GOT3 (cell line): ENCODE measurements at places on chromosomes 2 and 18.

DNA sequence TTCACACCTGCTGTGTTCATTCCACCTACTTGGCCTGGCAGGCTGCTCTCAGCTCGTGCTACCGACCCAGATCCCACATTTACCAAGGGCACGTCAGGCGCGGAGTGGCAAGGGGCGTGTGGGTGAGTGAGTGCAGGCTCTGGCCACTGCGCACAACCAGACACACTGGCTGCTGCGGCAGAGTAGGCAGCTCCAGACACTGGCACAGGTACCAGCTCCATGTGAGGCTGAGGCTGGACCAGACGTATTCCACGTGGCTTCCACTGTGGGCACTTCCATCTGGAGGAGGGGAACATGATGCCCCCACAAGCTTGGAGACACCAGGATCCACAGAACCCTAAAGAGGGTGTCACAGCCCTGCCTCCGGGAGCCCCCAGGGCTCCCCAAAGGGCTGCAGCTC is 74.6 kb upstream of the ZNF804A start:
- no peak for DNase-seq

- DNase-seq = no peak
These were observed 21.9 kb downstream of the RBFA start for GRCh38 chr18:80056095-80056494.

DNA sequence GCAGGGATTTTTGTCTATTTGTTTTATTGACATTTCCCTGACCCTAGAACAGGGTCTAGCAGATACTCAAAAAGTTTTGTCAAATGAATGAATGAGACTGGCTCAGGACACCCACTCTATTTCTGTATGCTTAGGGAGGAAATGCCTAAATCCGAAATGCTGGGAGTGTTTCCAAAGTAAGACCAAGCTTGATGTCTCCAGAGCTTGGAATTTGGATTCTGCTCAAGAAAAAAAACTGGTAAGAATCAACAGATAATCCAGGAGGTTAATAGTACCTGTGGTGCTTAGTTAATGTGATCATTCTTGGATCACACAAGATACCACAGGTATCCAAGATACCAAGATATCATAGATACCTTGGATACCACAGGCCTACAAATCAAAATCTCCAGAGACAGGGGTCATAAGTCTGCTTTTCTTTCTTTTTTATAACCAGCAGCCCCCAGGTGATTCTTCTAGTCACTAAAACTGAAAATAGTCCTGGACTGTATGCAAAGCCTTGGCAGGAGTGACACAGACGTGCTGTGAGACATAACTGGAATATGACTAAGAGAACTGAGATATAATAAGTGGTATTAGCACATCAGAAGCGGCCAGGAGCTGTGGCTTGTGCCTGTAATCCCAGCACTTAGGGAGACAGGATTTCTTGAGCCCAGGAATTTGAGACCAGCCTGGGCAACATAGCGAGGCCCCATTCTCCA is 39.9 kb upstream of the SP3 start:
- no peak for DNase-seq

DNA sequence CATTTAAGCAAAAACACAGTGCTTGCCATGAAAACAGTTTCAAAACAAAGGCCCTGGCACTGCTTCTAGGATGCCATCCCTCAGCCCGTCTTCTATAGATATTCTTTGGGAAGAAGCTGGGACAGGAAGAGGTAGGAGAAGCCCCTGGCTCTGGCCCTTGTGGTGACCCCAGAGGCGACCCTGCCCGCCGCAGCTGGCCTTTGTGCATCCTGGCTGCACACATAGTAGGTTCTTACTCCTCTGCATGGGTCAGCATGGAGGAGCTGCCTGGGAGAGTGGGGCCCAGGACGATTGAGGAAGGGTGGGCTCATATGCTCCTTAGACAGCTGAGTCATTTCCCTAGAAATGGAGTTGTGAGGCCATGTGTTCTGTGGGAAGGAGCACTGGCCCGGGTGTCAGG is 44.4 kb upstream of the OTOF start:
- no peak for DNase-seq

GRCh38 chr2:73402386-73403103 is 16.9 kb downstream of the ALMS1 start:
- no peak for DNase-seq

GRCh38 chr18:58965291-58966004 is 100.8 kb downstream of the ZNF532 start:
- no peak for DNase-seq

GRCh38 chr2:149064365-149064841 is 25.9 kb downstream of the LYPD6B start:
- no peak for DNase-seq

DNA sequence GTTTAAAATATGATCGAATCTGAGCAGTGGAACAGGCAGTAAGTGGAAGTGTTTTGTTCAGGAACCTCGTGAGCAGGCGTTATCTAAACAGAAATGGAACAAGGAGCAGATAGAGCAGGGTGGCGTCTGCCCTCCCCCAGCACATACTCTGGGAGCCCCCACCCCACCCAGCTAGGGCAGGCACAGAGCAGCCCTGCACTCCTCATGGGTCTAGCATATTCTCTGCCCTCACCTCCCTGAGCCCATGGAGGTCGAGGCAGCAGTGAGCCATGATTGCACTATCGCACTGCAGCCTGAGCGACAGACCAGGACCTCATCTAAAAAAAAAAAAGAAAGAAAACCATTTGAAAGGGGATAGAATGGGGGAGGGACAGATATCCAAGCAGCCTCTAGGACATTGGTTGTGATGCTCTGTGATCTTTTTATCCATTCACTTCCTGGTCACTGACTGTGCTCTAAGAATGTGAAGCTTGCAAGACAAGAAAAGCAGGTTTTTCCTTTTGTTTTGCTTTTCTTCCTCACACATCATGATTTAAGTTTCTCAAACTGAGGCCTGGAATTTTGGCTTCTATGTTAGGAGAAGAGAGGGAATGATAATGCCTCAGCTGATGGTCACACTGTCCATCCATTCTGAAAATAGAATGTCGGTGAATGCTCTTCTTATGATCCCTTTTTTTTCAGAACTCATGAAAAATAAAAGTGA is 3.1 kb downstream of the MLPH start:
- DNase-seq = no peak

- no peak for DNase-seq
These were observed 1695.8 kb upstream of the PIK3C3 start for GRCh38 chr18:40259115-40259835.

- DNase-seq = no peak
These were observed 23.8 kb downstream of the ASB18 start for GRCh38 chr2:236240228-236240990.

DNA sequence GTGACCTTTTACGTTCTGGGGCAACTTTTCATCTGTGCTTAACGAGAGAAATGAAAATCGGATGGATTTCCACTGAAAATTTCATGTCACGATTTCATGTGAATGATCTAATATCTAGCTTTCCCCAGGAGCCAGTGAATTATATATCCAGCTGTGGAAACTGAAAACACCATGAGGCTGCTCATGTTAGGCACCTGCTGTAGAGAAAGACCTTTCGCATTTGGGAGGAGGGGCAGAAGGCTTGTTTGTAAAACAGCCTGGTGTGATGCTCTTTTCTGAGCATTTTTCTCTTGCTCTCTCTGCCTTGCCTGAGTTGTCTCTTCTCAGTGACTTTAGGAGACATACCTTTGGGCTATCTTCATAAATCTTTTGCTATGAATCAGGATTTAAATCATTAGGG is 84.6 kb upstream of the CYP1B1 start:
- no peak for DNase-seq

- no peak for DNase-seq
These were observed 70.0 kb downstream of the TWSG1 start for GRCh38 chr18:9404565-9405060.

- DNase-seq = no peak
These were observed 7.1 kb upstream of the ME2 start for GRCh38 chr18:50871846-50872245.

DNA sequence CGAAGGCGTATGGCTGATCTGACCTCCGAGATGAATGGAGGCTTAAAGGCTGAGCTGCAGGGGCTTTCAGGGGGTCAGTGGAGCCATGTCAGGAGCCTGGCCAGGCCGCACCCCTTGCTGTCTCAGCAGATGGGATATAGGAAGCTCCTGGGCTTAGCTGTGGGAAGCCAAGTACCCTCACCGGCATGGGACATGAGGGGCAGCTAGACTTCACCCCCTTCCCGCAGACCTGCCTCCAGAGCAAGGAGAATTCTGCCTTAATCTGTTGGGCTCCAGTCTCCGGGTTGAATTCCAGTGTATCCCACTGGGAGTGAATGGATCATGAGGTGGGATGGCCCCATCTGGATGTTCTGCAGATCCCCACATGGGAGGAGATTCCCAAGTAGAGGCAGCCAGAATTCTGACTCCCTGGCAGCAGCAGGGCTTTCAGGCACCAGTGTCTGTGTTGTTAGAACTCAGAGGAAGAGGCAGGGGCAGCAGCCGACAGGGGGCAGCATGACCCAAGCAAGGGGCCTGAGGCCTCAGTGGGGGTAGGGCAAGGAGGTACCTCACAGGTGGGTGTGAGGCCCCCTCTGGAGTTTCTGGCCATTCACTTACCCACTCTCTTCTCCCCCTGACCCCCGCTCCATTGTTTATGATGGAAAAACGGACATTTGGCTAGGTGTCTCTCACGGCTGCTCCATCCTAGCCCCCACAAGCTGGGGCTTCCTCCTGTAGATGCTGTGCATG is 19.1 kb downstream of the CAPG start:
- no peak for DNase-seq

DNA sequence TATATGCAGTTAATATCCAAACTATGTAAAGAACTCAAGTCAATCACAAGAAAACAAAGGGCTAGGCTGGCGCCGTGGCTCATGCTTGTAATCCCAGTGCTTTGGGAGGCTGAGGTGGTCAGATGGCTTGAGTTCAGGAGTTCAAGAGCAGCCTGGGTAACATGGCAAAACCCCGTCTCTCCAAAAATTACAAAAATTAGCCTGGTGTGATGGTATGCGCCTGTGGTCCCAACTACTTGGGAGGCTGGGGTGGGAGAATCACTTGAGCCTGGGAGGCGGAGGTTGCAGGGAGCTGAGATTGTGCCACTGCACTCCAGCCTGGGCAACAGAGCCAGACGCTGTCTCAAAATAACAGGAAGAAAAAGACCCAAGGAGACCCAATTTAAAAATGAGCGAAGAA is 91.9 kb upstream of the ALKAL2 start:
- no peak for DNase-seq

DNA sequence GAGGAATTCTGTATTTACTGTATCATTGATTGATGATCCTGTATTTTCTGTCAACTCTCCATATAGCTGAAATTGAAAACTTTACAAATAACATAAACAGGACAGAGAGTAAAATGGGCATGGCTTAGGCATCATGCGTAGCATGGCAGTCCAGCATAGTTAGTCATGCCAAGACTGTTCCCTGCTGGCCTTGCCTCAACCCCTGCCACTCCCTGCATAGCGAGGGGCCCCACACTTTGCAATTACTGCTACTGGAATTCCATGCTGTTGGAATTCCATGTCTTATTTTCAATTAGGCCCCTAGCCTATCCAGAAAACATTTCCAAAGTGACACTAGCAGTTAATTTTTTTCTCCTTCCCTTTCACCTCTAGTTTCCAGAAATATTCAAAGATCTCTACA is 15.1 kb upstream of the SOX11 start:
- no peak for DNase-seq

- DNase-seq = no peak
These were observed 473.3 kb downstream of the FBXO15 start for GRCh38 chr18:73674125-73674865.

- no peak for DNase-seq
These were observed 81.8 kb upstream of the RBMS1 start for GRCh38 chr2:160575368-160575767.

- DNase-seq = no peak
These were observed 508.3 kb downstream of the CNTNAP5 start for GRCh38 chr2:124533226-124533954.

GRCh38 chr2:10003206-10004125 is 39.9 kb upstream of the KLF11 start:
- DNase-seq = no peak

GRCh38 chr18:29172756-29173067 is 995.8 kb upstream of the CDH2 start:
- DNase-seq = no peak

- no peak for DNase-seq
These were observed 31.1 kb downstream of the GREB1 start for GRCh38 chr2:11564816-11565567.

DNA sequence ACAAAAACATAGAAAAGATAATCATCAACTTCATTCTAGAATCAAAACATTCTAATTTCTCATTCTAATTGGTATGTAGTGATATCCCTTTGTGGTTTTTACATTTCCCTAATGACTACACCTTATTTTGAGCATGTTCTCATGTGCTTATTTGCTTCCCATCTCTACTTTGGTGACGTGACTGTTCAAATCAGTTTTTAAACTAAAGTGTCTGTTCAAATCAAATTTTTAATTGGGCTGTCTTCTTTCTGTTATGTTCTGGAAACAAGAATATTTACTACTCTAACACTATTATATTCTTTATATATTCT is 45.5 kb downstream of the YES1 start:
- DNase-seq = no peak

- no peak for DNase-seq
These were observed 64.8 kb downstream of the ARMC9 start for GRCh38 chr2:231263118-231263831.

- no peak for DNase-seq
These were observed 58.4 kb downstream of the LRATD1 start for GRCh38 chr2:14690926-14691325.

DNA sequence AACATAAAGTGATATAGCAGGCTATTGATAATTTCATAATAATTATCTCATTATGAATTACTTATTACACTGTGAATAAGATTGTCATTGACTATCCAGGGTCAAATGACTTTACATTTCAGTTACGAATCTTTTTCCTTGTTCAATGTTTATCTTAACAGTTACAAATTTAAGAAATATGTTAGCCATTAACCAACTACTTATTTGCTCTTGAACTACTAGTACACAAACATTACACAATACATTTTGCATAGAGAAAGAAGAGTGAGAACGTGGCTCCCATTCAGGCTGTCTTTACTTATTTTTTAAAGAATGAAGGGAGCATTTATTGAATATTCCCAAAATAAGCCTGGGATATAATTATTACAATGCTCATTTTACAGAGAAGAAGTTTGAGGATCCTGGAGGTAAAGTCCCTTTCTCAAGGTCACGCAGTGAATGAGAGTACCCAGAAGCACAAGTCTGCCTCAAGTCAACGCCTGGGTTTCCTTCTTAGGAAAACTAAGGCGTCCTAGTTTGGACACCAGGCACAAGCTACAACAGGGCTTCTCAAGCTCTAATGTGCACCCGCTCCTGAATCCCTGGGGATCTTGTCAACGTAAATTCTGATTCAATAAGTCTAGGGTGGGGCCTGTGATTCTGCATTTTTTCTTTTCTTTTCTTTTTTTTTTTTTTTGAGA is 164.2 kb downstream of the FIGN start:
- DNase-seq = no peak
